Keratinocyte (primary cell): ENCODE measurements at places on chromosomes 12 and 14. TPM values are rescaled to one million over a fixed set of nuclear protein-coding genes. Genes with fewer than 3 reads are reported as not detected.

DNA sequence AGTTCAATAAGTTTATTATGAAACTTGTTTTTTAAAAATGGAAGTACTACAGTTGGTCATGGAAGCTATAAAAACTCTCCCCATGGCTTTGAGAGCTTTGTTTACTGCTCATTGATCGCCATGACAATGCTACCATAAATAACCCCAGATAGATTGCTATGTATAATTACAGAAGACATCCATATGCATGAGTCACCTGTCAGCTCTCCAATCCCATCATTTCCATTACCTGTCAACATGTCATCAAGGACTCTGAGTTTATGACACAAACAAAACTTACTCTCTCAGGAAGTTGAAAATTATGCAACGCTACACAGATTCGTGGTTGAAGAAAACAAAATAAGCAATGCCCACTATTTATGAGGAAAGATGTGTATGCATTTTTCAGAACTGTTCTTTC is 144.4 kb downstream of the SEC23A start:
- DNase-seq = no peak
- no peak overlapping the region for H3K27ac ChIP-seq
- no peak overlapping the region for H3K4me3 ChIP-seq
- H3K4me1 ChIP-seq = no peaks in the 10 kb centered on the region
- no peaks in the 10 kb centered on the region for H3K27me3 ChIP-seq
- H3K36me3 ChIP-seq = no peaks in the 10 kb centered on the region

GRCh38 chr12:130831876-130832405 is 7.1 kb downstream of the STX2 start:
- H3K4me3 ChIP-seq = no peak overlapping the region
- peaks cover 2% of the 10 kb centered on the region for H3K36me3 ChIP-seq
- no peak overlapping the region for H3K27ac ChIP-seq
- no peaks in the 10 kb centered on the region for H3K4me1 ChIP-seq
- DNase-seq = no peak

Gene LTB4R2
- 5.4 to 13.4 TPM (median 7.9 TPM) in 3 replicates for polyA plus RNA-seq

- H3K36me3 ChIP-seq = peaks cover 26% of the 10 kb centered on the region
- DNase-seq = no peak
- no peak overlapping the region for H3K27ac ChIP-seq
- H3K4me1 ChIP-seq = no peaks in the 10 kb centered on the region
These were observed 21.7 kb downstream of the SNRNP35 start for GRCh38 chr12:123479442-123480180.

DNA sequence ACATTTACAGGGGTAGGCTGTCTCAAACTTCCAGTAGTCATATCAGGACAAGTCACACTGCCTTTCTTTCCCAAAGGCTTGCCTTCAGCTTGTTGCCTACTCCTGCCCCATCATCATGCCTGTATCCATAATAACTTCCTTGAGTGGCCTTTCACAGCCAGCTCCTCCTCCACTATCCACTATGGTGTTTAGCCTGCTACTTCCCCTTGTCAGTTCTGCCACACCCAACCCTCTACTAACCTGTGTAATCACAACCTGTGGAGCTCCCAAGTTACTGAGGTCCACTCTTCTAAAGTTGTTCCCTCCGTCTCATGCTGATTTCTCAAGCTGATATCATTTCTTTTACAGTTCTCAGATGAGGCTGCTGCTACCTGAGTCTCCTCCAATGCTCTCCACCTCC is 159.9 kb downstream of the BMP4 start:
- peaks cover 3% of the 10 kb centered on the region for H3K27me3 ChIP-seq
- H3K27ac ChIP-seq = no peak overlapping the region
- H3K36me3 ChIP-seq = no peaks in the 10 kb centered on the region
- no peak overlapping the region for H3K4me3 ChIP-seq

DNA sequence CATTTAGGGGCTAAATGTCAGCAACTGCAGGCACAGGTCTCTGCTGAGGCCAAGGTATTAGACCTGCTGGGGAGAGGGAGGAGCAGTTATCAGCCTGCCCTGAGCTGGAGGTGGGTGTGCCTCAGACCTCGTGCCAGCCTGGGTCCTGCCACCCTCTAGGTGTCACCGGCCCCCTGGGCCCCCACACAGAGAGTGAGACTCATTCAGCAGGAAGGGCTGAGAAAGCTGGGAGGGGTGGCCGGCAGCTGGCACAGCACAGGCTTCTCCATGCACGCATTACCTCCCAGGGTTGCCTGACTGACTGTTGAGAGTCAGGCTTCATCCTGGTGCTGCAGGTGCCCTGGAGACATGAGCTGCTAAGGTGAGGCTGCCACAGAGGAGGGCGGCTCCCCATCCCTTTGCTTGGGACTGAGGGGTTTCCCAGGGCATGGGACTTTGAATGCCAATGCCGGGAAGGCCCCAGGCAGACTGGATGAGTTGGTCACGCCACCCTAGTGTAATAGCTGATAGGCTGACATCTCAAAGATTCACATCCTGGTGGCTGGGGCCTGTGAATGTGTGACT is 75.3 kb upstream of the C14orf180 start:
- no peak overlapping the region for H3K4me3 ChIP-seq
- no peaks in the 10 kb centered on the region for H3K36me3 ChIP-seq
- no peak overlapping the region for H3K27ac ChIP-seq
